CD8-positive, alpha-beta memory T cell (primary cell): ENCODE measurements at places on chromosomes 2 and 18. TPM values are rescaled to one million over a fixed set of nuclear protein-coding genes. Genes with fewer than 3 reads are reported as not detected.

The ABCG8 gene
- not detected for total RNA-seq

The SLC14A1 gene
- 2.3 TPM for total RNA-seq

The MROH2A gene
- not detected for total RNA-seq

The GALNT14 gene
- 0.74 TPM for total RNA-seq

The GPR45 gene
- not detected for total RNA-seq

The FHL2 gene
- total RNA-seq: 3.5 TPM

The PAX8 gene
- 2.3 TPM for total RNA-seq
